ENCODE measurements at places on chromosomes 1 and 21. TPM values are rescaled to one million over a fixed set of nuclear protein-coding genes. Genes with fewer than 3 reads are reported as not detected.
A peak's percentile ranks its signal among the peaks of the same experiment; 100 is the strongest.

GRCh38 chr21:45138199-45139002 lies 64.0 kb downstream of the ADARB1 start:
- no peak overlapping the region for H3K4me3 ChIP-seq
- peak; percentile 69 for DNase-seq
- H3K27ac ChIP-seq, result no peak overlapping the region
- H3K36me3 ChIP-seq, result peaks cover under 1% of the 10 kb centered on the region

GRCh38 chr1:63976006-63976405 lies 202.2 kb downstream of the ROR1 start:
- H3K4me1 ChIP-seq, result no peaks in the 10 kb centered on the region
- H3K4me3 ChIP-seq, result no peak overlapping the region
- no peaks in the 10 kb centered on the region for H3K36me3 ChIP-seq
- no peaks in the 10 kb centered on the region for H3K27me3 ChIP-seq
- DNase-seq, result no peak
- H3K27ac ChIP-seq, result no peak overlapping the region

Gene TNFAIP8L2
- total RNA-seq, result 21.2 TPM

Gene IQGAP3
- 26.1 TPM for total RNA-seq

GRCh38 chr1:107976431-107976830 lies 11.5 kb upstream of the VAV3 start:
- H3K27ac ChIP-seq, result no peak overlapping the region
- H3K4me3 ChIP-seq, result no peak overlapping the region
- H3K36me3 ChIP-seq, result no peaks in the 10 kb centered on the region
- H3K4me1 ChIP-seq, result no peaks in the 10 kb centered on the region
- peaks cover 12% of the 10 kb centered on the region for H3K27me3 ChIP-seq

Gene GJA5
- not detected for total RNA-seq

DNA sequence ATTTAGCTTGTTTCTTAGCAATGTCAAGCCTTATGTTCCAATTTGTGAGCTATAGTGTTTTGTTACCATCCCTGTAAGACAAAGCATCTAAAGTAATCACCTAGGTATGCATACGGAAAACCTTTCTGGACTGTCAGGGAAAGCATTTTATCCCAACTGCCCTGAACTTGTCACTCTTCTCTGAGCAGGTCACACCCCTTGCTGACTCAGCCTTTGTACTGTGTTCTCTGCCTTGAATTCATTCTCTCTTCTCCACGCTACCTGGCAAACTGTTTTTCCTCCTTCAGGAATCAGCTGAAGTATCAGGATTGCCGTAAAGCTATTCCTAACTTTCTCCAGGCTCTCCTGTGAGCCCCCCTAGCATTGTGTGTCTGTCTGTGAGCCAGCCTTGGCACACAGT lies 54.2 kb downstream of the PBX1 start:
- no peak overlapping the region for H3K4me3 ChIP-seq
- no peak overlapping the region for H3K27ac ChIP-seq
- no peaks in the 10 kb centered on the region for H3K36me3 ChIP-seq
- no peaks in the 10 kb centered on the region for H3K27me3 ChIP-seq
- DNase-seq, result no peak

DNA sequence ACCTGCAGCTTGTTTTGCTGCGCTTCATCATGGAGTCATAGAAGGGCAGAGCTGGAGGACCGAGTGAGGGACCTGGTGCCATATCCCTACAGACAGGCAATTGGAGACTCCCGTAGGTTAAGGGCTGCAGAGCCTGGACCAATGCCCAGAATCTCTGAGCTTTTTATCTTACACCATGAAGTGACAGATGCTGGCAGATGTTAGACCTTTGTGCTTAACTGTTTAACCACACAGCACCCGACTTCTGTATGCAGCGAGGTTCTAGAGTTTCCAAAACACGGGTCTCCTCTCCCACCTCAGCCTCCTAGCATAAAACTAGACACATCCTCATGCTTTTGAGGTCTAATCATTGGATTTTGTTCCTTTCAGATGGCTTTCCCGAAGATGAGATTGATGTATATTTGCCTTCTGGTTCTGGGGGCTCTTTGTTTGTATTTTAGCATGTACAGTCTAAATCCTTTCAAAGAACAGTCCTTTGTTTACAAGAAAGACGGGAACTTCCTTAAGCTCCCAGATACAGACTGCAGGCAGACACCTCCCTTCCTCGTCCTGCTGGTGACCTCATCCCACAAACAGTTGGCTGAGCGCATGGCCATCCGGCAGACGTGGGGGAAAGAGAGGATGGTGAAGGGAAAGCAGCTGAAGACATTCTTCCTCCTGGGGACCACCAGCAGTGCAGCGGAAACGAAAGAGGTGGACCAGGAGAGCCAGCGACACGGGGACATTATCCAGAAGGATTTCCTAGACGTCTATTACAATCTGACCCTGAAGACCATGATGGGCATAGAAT lies 47.6 kb downstream of the B3GALT5 start:
- no peaks in the 10 kb centered on the region for H3K36me3 ChIP-seq
- H3K4me1 ChIP-seq, result no peaks in the 10 kb centered on the region
- no peak for DNase-seq
- no peak overlapping the region for H3K27ac ChIP-seq

DNA sequence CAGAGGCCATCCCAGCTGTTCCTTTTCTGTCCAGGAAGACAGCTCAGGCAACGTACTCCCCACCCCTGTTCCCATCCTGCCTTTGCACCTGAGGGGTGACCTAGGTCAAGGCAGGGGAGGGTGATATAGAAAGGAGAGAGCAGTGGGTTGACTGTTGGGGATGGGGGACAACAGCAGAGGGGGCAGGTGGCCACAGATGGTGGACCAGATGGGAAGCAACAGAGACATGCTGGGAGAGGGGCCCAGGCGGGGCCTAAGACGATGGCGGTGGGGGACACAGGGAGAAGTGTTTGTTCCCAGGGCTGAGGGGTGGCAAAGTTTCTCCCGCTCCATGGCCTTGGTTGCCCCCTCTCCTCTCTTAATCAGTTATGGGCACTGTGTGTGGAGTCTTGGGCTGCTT lies 6.3 kb downstream of the CELSR2 start:
- no peaks in the 10 kb centered on the region for H3K27me3 ChIP-seq
- no peak overlapping the region for H3K4me3 ChIP-seq
- no peaks in the 10 kb centered on the region for H3K36me3 ChIP-seq

DNA sequence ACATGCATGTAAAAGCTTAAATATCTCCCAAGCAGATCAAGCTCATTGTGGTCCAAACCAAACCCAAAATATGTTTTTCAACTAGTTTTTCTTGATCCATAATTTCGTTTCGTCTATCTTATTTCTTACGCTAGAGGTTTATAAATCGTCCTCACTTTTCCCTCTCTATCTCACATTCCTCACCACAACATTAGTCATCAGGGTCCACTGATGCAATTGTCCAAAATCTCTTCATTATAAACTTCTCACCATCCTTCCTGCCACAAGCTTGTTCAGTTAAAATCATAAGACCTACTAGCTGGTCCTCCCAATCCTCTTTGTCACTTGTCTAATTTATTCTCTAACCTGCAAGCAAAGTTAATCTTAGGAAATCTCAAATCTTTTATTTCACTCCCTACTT lies 173.0 kb upstream of the PALMD start:
- H3K4me1 ChIP-seq, result no peaks in the 10 kb centered on the region
- H3K4me3 ChIP-seq, result no peak overlapping the region
- no peaks in the 10 kb centered on the region for H3K36me3 ChIP-seq
- DNase-seq, result no peak

DNA sequence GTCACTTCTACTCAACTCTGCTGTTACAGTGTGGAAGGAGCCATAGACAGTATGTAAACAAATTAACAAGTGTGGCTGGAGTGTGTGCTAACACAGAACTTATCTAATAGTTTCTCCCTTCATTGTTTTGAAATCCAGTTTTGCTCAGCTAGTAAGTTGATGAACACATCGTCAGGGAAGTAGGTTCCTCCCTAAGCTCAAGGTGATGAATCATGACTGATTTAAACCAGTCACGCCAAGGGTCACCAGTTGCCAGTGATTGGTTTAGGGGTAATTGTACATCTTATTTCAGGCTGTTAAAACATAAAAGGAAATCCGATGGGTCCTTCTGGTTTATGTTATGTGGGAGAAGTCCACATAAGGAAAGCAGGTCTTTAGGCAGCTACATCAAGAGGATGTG lies 97.0 kb upstream of the CHODL start:
- no peak overlapping the region for H3K4me3 ChIP-seq
- no peaks in the 10 kb centered on the region for H3K4me1 ChIP-seq
- no peak overlapping the region for H3K27ac ChIP-seq
- peaks cover 2% of the 10 kb centered on the region for H3K27me3 ChIP-seq
- H3K36me3 ChIP-seq, result no peaks in the 10 kb centered on the region

Gene SMIM34
- not detected for total RNA-seq

- H3K27ac ChIP-seq, result no peak overlapping the region
- no peak overlapping the region for H3K4me3 ChIP-seq
- H3K27me3 ChIP-seq, result no peaks in the 10 kb centered on the region
- H3K4me1 ChIP-seq, result peaks cover 19% of the 10 kb centered on the region
These were observed 6.0 kb downstream of the DDX20 start for GRCh38 chr1:111761717-111762116.

- H3K4me3 ChIP-seq, result no peak overlapping the region
- peaks cover 20% of the 10 kb centered on the region for H3K27me3 ChIP-seq
- H3K27ac ChIP-seq, result no peak overlapping the region
- no peaks in the 10 kb centered on the region for H3K4me1 ChIP-seq
- no peak for DNase-seq
These were observed 125.8 kb downstream of the CTH start for GRCh38 chr1:70536708-70537366.

GRCh38 chr1:157992031-157992832 lies 1.2 kb upstream of the KIRREL1 start:
- peaks cover 48% of the 10 kb centered on the region for H3K27me3 ChIP-seq
- no peak overlapping the region for H3K27ac ChIP-seq
- peaks cover 8% of the 10 kb centered on the region for H3K4me1 ChIP-seq
- H3K36me3 ChIP-seq, result no peaks in the 10 kb centered on the region
- DNase-seq, result peak; percentile 53

Gene LINGO4
- 0.14 TPM for total RNA-seq

GRCh38 chr21:44360159-44360558 lies 6.7 kb downstream of the TRPM2 start:
- H3K36me3 ChIP-seq, result peaks cover 57% of the 10 kb centered on the region
- no peak overlapping the region for H3K4me3 ChIP-seq
- no peak for DNase-seq
- H3K4me1 ChIP-seq, result peaks cover 21% of the 10 kb centered on the region
- no peak overlapping the region for H3K27ac ChIP-seq

DNA sequence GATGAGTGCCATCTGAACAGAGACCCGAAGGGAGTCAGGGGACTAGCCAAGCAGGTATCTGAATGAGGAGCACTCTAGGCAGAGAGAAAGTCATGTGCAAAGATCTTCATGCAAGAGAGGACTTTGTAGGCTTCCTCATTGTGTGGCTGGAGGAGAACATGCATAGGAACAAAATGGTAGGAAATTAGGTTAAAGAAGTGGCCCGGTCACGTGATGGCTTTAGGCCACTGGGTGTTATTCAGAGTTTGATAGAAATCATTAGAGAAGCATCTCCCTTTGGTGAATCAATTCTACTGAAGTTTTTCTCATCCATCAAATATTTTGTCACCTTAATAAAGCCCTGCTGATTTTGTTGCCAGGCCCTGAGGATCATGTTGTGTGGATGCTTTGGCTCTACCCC lies 45.8 kb upstream of the KCTD3 start:
- no peaks in the 10 kb centered on the region for H3K36me3 ChIP-seq
- H3K27me3 ChIP-seq, result peaks cover 6% of the 10 kb centered on the region
- DNase-seq, result no peak
- no peaks in the 10 kb centered on the region for H3K4me1 ChIP-seq

- no peak for DNase-seq
- peaks cover 14% of the 10 kb centered on the region for H3K27me3 ChIP-seq
- H3K27ac ChIP-seq, result no peak overlapping the region
- H3K4me3 ChIP-seq, result no peak overlapping the region
- no peaks in the 10 kb centered on the region for H3K4me1 ChIP-seq
These were observed 40.1 kb downstream of the IGFN1 start for GRCh38 chr1:201230676-201231075.

DNA sequence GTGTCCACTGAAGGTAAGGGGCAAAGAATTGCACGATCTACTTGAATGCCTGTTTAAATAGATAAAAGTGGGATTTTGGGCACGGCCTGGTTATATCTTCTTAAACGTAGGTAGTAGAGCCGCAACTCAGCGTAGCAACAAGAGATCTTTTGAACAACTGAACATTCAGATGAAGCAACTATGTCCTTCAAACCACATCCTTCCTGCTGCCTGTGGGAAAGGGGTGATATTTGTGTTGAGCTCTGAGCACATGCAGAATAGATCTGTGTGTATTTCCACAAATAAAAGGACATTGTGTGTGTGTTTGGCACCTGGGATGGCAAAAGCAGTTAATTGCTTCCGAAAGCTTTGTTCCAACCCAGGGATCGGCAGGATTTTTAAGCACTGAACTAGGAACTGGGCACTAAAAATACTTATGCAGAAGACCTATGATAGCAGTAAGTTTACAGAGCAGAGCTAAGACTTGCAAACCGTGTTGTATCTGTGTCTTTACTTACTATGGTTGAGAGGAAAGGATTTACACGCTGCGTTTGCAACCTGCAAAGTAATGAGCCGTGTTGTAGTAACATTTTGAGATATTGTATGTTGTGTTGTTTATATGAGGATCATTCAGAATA lies 333.4 kb downstream of the CHRM3 start:
- no peaks in the 10 kb centered on the region for H3K27me3 ChIP-seq
- peak; percentile 34 for DNase-seq
- H3K36me3 ChIP-seq, result peaks cover 1% of the 10 kb centered on the region
- H3K4me3 ChIP-seq, result no peak overlapping the region
- peaks cover 34% of the 10 kb centered on the region for H3K4me1 ChIP-seq

Gene ETV3L
- not detected for total RNA-seq

DNA sequence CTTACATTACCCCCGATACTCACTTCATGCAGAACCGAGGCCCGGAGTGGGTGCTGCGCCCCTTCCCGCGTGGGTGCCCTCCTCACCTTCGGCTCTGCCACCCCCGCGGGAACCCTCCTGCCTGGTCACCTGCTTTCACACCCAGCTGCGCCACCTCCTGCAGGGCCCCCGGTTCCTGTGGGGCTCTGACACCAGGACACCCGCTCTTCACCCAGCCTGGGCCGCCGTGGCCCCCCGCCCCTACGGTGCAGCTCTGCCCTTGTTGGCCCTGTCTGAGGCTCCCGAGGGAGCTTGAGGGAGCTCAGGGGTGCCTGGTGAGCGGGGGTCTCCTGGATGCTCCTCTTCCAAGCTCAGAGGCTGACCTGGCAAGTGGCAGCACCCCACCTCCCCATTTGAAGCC lies 19.0 kb downstream of the RRP1 start:
- no peak overlapping the region for H3K27ac ChIP-seq
- H3K4me3 ChIP-seq, result no peak overlapping the region
- peaks cover 8% of the 10 kb centered on the region for H3K4me1 ChIP-seq
- H3K27me3 ChIP-seq, result no peaks in the 10 kb centered on the region
- H3K36me3 ChIP-seq, result no peaks in the 10 kb centered on the region

- H3K36me3 ChIP-seq, result peaks cover 38% of the 10 kb centered on the region
- H3K27me3 ChIP-seq, result no peaks in the 10 kb centered on the region
- DNase-seq, result no peak
- H3K27ac ChIP-seq, result no peak overlapping the region
These were observed 19.7 kb upstream of the SFT2D2 start for GRCh38 chr1:168206111-168206510.

DNA sequence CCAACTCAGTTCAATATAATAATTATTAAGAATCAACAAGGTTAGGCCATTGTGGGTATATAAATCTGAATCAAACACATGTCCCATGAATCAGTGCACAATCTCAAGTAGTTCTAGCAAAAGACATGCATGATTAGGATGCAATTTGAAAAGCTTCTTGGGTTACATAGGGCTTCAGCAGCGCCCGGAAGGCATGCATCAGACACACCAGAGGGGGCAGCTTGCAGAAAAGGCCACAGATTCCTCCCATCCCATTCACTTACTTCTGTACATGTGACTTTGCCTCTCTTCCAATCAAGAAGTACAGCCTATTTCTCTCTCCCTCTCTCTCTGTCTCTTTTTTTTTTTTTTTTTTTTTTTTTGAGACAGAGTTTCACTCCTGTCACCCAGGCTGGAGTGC lies 91.8 kb downstream of the KCNN3 start:
- peaks cover under 1% of the 10 kb centered on the region for H3K4me1 ChIP-seq
- H3K4me3 ChIP-seq, result no peak overlapping the region
- peaks cover 2% of the 10 kb centered on the region for H3K36me3 ChIP-seq
- no peak for DNase-seq
- no peak overlapping the region for H3K27ac ChIP-seq

Gene BCL2L15
- 1.1 TPM for total RNA-seq
